ENCODE measurements at places on chromosomes 1 and 21.

DNA sequence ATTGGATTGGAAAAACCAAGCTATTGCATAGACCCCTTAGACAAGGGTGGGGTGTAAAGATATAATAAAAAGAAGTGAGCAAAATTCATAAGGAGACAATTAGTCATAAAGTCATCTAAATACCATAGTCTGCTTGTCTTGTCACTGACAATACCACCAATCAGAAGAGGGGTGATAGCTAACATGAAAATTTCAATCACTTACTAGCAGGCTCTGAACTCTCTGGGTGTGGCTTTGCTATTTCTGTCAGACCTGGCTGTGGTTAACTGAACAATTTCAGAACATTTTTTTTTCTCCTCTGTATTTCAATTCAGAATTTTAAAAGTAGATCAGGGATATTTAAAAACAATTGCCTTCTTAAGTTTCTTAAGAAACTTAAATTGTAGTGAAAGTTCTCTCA, 158.5 kb upstream of the PRMT6 start:
- DNase-seq, result no peak

DNA sequence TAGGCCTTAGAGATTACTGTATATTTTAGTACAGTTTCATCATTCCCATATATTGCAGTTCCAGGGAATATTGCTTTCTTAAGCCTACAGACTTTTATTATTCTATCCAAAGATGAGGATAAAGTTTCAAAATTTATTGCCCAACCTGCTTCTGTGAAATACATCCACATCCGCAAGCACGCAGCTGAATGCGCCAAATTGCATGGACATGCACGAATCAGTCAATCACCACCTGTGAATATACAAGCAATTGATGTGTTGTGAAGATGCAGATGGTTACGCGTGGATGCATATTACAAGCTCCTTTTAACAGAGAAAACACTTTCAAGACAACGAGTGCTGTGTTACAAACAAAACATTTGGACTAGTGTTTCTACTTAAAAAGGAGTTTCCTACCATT, 577.8 kb upstream of the PLXNA2 start:
- no peak for DNase-seq

GRCh38 chr1:152906023-152906565, 2.3 kb upstream of the IVL start:
- no peak for DNase-seq

DNA sequence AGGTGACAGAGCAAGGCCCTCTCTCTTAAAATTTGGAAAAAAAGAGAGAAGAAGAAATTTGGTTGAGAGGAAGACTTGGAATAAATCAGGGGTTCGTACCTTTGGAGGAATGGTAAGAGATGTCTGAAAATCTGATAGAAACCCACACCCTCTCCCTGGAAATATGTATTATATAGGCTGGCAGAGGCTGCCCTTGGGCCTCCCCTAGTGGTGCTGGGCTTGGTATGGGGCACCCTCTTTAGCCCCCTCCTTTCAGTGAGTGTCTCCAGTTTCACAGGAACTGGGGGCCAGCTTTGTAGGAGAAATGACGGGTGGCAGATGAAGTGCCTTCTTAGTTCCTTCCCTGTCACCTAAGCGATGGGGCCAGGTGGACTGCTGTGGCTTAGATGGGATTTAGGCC, 82.9 kb upstream of the SLC2A1 start:
- DNase-seq, result no peak

GRCh38 chr1:156781585-156782186, 14.4 kb downstream of the PRCC start:
- no peak for DNase-seq

DNA sequence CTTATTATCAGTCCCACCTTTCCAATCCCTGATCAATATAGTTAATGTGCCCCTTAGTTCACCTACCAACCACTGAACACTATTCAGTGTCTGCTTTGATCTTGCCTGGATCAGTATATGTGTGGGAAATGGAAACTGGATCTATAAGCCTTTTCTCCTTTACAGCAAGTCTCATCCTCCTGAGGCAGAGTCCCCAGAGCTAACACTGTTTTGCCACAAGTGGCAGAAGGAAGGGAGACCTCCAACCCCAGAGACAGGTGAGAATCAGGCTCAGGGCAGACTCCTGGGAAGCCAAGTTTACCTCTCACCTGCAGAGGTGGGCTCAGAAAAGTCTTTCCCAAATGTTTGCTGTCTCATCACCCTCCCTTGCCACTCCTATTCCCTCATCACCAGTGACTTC, at the start of gene OR6N2:
Gene OR6N2, minus strand, starts transcription at position 101 of the 400 bp plus-strand sequence. CDS start 3,569 bp downstream, outside the sequence.
- DNase-seq, result no peak

GRCh38 chr1:209490013-209490412, 93.5 kb upstream of the CAMK1G start:
- DNase-seq, result no peak

- no peak for DNase-seq
These were observed 38.7 kb downstream of the BCL9 start for GRCh38 chr1:147579934-147580537.

DNA sequence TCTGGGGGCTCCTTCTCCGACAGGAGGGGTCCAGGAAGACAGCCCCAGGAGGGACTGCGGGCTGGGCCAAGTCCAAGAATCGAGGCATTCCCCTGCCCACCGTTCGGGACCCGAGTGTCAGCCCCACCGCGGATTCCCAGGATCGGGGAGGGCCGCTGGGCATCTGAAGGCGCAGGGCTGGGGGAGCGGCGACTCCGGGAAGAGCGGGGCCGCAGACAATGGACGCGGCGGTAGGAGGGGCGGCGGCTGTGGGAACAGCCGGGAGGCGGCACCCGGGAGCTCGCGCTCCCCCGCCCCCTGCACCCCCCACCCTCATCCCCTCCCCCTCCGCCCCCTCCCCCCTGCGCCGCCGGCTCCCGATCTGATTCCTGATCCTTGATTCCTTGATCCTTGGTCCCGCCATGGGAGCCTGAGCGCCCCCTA, at the start of gene VANGL2:
Gene VANGL2, plus strand, starts transcription at position 342 of the 423 bp plus-strand sequence. CDS start 15,274 bp downstream, outside the sequence.
- DNase-seq, result no peak

- DNase-seq, result no peak
These were observed 6.7 kb downstream of the CITED4 start for GRCh38 chr1:40855513-40855912.

DNA sequence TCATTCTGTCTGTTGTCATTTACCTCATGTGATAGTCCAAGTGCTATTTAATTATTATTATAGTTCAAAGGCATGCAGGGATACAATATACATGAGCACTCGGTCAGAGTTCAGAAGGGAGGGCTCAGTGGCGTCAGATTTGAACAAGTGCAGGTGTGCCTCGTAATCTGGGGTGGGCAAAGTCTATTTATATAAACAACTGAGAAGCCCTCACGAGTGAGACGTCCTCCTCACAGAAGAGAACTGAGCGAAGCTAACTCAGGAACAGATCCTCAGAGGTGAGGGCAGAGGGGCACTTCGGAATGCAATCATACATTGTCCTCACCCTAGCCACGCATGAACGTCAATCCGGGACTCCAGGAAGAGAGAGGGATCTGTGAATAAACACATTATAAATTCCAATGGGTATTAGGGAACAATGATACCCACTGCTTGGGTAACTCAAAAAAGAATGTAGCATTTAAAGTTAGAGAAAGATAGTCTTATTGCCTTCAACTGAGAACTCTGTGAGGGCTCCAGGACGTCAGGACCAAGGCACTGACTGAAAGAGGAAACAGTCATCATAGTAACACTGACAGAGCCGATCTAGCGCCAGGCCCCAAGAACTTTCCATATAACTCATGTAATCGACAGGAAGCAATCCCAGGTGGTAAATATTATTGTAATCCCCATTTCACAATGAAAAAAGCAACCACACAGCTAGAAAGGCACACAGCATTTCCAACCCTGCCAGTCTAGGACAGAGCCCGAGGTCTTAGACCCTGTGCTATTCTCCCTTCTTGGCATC, 127.1 kb upstream of the B3GALT2 start:
- no peak for DNase-seq

- DNase-seq, result no peak
These were observed 19.8 kb downstream of the ATP6V1G3 start for GRCh38 chr1:198520524-198521254.

GRCh38 chr21:29499734-29500343, 201.1 kb downstream of the BACH1 start:
- DNase-seq, result no peak

DNA sequence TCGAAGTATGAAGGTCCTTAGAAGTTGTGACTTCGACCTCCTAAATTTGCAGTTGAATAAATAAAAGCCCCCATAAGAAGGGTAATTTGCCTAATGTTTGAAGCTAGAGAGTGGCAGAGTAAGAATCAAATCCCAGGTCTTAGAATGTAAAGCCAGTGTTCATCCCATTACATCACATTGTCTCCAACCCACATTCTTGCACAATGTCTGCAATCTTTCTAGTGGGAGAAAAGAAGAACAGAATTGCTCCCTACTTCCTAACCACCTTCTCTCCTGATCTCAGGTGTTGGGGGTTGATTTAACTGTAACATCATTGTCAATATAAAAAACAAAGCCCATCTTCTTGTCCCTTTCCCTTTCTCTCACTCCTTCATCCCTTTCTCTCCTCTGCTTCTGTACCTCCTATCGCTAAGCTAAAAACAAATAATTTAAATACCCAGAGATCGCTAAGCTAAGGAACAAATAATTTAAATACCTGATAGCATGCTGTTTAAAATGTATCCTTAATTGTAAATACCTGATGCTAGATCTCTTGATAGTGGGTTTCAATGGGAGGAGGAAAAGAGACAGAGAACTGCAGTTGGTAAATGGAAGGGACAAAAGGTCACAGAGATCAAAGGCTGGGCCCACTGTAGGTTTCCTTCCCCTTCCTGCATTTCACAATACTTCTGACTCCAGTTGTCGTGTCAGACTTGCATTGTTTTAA, 32.1 kb upstream of the CCDC190 start:
- DNase-seq, result no peak

DNA sequence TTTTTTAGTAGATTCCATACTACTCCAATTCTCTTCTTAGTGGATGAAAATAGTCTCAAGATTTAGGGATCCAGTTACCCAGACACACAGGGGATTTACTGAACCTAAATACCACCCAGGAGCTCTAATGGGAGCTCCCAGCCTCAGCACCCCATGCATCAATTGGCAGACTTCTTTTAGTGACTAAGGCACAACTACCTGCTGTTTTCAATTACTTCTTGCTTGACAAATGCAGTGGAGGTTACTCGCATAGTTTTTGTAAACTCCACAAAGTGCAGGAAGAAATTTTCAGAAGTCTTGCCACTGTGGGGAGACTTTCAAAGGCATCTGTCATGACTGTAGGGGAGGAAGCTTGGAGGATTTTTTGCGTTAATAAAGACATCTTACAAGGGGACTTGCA, 35.5 kb upstream of the MAP10 start:
- no peak for DNase-seq

GRCh38 chr1:190250368-190250767, 227.3 kb downstream of the BRINP3 start:
- DNase-seq, result no peak

GRCh38 chr1:222618880-222619596, 1.1 kb downstream of the MIA3 start:
- DNase-seq, result no peak

GRCh38 chr1:12581179-12581578, 36.8 kb downstream of the DHRS3 start:
- DNase-seq, result no peak

DNA sequence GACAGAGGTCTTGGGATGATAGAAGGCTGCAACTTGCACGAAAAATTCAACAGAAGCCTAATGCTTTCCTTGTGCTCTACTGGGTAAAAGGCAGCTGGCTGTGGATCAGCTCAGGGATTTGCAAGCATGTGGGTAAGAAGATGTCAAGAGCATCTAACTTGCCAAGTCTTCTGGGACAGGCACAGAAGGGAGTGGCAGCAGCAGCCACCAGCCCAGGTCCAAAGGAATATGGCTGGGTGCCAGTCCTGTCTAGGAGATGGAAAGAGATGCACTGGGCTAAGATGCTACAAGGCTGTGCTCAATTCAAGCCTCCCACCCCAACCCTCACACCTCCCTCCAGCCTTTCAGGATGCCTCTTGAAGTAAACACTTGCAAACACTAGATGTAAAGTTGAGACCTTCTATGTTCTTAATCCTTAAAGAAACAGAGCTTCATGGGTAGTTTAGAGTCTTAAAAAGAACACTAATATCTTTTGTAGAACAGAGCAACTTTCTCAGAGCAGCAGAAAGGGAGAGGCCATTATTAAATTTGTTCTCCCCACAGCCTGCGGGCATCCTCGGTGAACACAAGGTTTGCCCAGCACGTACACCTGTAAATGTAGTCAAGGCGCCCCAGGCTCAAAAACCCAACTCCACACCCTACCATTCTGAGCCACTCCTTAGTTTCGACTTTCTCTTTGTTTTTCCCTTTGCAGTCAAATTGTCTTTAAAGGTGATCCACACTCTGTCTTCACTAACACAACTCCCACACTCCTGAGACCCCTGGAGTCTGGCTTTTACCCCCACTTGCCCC, 64.6 kb upstream of the BCAR3 start:
- no peak for DNase-seq

DNA sequence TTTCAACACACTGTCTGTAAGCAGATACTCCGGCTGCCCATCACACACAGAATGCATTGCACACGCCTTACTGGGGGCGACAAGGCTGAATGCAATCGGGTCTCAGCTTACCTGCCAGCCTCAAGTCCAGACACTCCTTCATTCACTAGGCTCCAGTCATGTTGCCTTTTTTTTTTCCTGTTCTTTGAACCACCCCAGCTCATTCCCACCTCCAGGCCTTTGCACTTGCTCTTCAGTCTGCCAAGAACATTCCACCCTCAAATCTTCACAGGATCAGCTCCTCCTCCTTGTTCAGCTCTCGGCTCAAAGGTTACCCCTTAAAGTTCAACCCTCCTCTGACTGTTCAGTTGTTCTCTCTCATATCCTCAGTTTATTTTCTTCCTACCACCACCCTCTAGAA, 181.9 kb upstream of the ESRRG start:
- no peak for DNase-seq

DNA sequence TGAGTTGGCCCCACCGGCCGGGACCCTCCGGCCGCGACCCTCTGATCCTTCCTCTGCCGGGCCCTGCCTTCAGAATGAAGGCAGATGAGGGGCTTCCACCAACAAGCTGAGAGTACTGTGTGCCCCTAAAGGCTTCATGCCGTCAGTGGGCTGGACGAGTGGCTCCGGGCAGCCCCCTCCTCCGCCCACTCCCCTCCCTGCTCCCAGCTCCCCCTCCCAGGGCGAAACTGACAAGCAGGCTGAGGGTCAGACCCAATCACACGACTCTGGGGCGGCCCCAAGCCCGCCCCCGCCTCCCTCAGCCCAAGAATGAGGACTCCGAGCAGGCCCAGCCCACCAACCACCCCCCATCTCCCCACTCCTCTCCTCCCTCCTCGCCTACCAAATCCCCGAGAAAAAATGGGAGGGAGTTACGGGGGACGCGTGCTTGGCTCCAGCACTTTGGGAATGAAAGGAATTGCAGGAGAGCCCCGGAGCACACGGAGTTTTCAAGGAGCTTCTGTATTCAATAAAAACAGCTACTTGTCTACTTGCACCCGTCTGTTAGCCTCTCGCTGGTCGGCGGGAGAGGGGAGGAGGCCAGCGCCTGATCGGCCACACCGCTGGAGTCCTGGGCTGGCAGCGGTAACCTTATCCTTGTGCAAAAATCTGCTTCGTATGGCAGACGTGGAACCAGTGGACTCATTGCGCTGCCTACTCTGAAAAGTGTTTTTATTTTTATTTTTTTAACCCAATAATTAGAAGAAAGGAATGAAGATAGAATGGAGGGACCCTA, at the start of gene COL11A1:
Gene COL11A1, minus strand, starts transcription at position 147 of the 775 bp plus-strand sequence. CDS start 344 bp downstream, outside the sequence.
- no peak for DNase-seq

DNA sequence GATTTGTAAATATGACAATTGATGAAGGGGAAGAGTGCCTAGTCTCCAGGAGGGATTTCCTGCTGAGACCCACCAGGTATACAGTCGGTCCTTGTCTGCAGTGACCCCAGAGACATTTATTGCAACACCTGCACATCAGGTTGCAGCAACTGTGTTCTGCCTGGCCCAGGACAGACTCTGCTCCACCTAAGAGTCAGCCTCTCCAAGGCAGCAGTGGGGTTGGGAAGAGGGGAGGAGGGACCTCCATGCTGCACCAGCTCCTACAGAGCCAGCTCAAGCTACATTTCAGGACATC, 120.4 kb upstream of the IRF2BP2 start:
- DNase-seq, result no peak
